ENCODE measurements at places on chromosomes 1 and 21. TPM values are rescaled to one million over a fixed set of nuclear protein-coding genes. Genes with fewer than 3 reads are reported as not detected.

GRCh38 chr1:48571303-48571987, 99.4 kb upstream of the SPATA6 start:
- no peak for DNase-seq

GRCh38 chr1:31702836-31703404, 897 bp downstream of the COL16A1 start:
- peak; percentile 49 for DNase-seq

DNA sequence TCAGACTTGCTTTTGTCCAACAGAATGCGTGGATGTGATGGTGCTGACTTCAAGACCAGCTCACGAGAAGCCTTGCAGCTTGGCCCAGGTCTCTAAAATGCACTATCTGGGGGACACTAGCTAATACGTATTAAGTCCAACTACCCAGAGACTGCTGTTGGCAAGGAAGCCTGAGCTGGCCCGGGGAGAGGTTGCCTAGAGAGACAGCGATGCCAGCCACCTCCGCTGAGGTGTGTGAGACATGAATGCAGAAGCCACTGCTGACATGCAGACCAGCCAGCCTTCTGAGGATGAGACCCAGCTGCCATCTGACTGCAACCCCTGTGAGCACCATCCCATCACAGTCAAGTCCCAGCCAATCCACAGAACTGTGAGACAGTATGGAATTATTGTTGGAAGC, 32.5 kb downstream of the THAP3 start:
- no peak for DNase-seq

GRCh38 chr21:42238185-42238934, 19.4 kb downstream of the ABCG1 start:
- DNase-seq = no peak

Gene BEND5
- polyA plus RNA-seq = 4.3 TPM

Gene SPRR4
- not detected for polyA plus RNA-seq

Gene RUNX3
- polyA plus RNA-seq = not detected

DNA sequence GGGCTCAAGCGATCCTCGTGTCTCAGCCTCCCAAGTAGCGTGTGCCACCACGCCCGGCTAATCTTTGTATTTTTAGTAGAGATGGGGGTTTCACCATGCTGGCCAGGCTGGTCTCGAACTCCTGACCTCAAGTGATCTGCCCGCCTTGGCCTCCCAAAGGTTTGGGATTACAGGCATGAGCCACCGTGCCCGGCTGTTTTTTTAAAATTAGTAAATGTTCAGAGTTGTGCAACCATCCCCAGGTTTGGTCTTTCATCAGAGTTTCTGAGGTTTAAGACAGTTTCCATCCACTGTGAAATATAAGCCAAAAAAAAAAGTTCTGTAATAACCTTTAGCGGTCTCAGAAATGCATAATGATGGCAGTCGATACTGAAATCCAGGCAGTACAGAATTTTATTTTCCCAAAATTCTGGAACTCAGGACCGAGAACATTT, 550 bp upstream of the SYT11 start:
- no peak for DNase-seq

Gene NUDT4B
- 24.7 TPM for polyA plus RNA-seq

Gene FMO3
- polyA plus RNA-seq = 0.85 TPM

Gene C1orf87
- polyA plus RNA-seq = not detected

GRCh38 chr1:54237586-54237985, 37.6 kb downstream of the MRPL37 start:
- no peak for DNase-seq

DNA sequence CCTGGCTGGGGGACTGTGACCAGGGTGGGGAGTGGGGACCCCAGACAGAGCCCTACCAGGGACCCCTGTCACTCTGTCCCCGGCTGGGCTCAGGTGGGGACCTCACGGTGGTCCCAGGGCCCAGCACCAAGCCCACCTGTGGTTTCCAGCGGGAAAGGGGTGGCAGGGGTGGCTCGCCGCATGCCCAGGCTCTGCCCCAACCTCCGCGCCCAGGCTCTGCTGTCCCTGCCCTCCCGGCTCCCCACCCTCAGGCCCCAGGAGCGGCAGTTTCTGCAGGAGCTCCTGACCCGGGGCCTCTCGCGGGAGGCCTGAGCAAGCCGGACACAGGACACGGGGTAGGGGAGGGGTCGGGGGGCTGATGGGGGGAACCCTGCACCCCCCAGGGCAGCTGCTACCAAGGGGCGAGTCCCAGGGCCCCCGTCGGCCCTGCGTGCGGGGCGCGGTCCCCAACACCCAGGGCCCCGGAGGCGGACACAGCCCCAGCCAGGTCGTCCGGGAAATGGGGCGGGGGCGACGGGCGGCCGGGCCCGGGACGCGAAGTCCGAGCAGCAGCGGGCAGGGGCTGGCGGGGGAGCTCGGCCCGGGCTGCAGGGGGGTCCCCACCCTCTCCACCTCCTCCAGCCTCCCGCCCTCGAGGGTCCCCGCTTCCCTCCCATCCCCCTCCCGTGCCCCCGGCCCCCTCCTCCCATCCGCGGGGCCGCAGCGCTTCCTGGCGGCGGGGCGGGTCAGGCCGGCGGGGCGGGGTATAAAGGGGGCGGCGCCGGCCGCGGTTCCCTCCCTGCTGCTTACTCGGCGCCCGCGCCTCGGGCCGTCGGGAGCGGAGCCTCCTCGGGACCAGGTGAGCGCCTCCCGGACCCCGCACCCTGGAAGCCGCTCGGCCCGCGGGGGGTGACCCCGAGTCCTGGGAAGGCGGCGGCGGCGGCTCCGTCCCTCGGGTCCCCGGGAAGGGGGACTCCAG, at the start of gene COL6A2:
COL6A2 (plus strand) TSS at position 777 of the 958 bp plus-strand sequence.
- peak; percentile 97 for DNase-seq

- no peak for DNase-seq
Observed at GRCh38 chr21:29217818-29218291, 80.9 kb upstream of the BACH1 start.

- DNase-seq = no peak
Observed at GRCh38 chr21:29550205-29550604, 251.5 kb downstream of the BACH1 start.

DNA sequence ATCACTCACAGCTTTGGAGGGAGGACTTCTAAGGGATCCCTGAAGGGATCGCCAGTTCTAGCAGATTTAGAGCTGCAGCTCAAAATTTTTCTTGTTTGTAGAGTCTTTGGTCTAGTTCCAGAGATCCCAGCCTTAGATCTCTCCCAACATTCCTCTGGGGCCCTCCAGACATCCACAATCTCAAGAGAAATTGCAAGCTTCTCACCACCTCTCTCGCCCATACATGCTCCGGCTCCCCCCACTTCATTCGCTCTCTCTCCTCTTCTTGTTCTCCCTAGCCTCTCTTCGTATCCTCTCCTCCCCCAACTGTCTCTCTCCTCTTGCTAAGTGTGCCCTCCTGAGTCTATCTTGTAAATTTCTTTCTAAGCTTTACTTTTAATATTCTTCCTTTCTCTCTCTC, 15.1 kb upstream of the TUT4 start:
- no peak for DNase-seq

- no peak for DNase-seq
Observed at GRCh38 chr1:30328401-30329262, 394.8 kb downstream of the MATN1 start.

- DNase-seq = no peak
Observed at GRCh38 chr1:226076378-226076777, 13.9 kb downstream of the H3-3A start.

DNA sequence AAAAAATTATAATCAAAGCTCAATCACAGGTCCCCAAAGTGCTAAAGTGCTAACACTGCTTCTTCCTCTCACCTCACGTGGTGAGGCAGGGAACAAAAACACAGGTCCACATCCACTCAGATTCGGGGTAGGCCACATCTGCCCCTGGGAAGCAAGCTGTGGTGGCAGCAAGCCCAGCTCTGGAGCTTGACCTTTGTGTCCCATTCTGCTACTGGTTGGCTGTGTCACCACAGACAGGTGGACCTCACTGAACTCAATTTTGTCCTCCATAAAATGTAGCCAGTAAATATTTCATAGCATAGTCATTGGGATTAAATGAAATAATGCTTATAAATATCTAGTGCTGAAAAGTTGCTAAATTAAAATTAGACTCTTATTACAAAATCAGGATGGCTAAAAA, 8.5 kb downstream of the AZIN2 start:
- DNase-seq = no peak
